Stimulated activated CD4-positive, alpha-beta T cell treated with anti-CD3 and anti-CD28 coated beads, Interleukin-1b, Interleukin-23, amount 100 ng/mL, for 48 hours (primary cell): ENCODE measurements at places on chromosomes 6 and 20.

DNA sequence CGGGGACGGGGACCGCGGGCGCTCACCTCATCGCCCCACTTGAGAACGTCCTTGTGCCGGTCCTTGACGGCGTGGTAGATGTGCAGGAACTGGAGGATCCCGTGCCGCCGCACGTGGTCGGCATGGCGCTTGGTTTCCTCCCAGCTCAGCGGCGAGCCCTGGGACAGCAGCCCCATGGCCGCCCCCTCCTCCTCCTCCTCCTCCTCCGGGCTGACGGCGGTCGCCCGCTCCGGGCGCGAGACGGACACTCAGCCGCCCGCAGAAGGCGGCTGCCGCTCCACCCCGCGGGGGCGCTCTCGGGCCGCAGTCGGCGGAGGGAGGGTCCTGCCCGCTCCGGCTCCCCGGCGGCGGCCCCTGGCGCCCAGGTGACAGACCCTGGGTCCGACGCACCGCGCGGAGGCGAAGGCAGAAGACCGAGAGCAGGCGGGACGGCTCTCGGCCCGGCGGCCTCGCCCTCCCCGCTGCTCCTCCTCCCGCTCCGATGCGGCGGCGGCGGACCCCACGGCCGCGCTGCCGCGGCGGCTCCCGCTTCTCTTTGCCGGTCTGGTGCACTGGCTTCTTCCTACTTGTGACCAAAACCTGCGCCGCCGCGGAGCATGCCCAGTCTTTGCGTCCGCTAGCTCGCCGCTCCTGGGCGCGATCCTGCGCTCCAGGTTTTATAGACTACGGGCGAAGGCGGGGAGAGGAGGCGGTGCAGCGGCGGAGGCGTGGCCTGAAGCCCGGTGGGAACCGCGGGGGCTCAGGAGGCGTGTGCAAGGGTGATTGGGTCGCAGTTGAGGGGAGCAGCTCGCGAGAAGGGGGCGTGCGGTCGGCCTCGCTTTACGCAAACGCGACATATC, at the start of gene GCLC:
Gene GCLC (minus strand): TSS at position 632 of the 839 bp plus-strand sequence. CDS start 456 bp downstream, at position 176.
- DNase-seq, result peak; percentile 90

GRCh38 chr6:20711518-20711917, 177.3 kb downstream of the CDKAL1 start:
- no peak for DNase-seq

DNA sequence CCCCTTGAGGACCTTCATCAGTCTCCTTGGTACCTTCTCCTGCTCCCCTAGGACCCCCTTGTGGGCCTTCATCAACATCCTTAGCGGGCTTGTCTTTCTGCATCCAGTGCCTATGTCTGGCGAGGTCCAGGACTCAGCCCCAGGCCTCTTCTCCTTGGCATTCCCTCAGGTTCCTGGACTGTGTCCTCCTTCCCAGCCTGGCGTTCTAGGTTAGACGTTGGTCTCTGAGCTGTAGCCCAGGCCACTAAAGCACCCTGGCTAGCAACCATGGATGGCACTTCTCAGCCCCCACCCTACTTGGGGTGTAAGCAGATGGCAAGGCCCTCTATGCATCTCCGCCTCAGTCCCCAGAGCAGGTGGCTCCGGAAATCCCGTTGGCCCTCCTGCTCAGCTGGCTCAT, 51.5 kb upstream of the NNAT start:
- DNase-seq, result no peak

- DNase-seq, result no peak
Measured at GRCh38 chr20:46087161-46087560, 2.6 kb downstream of the NCOA5 start.
